ENCODE measurements at places on chromosomes 4 and X. TPM values are rescaled to one million over a fixed set of nuclear protein-coding genes. Genes with fewer than 3 reads are reported as not detected.

Gene CXCL6
- not detected for total RNA-seq

Gene CFAP47
- total RNA-seq, result not detected

Gene SATL1
- total RNA-seq, result not detected

Gene AMTN
- total RNA-seq, result not detected

Gene TEX13D
- 0.18 TPM for total RNA-seq
